ENCODE measurements at places on chromosomes 2 and 18.

- DNase-seq: no peak
Measured at GRCh38 chr18:68409576-68409975, 305.3 kb downstream of the TMX3 start.

GRCh38 chr18:72973841-72974240 is 106.1 kb upstream of the NETO1 start:
- no peak for DNase-seq

GRCh38 chr18:52936931-52937330 is 596.9 kb downstream of the DCC start:
- no peak for DNase-seq

DNA sequence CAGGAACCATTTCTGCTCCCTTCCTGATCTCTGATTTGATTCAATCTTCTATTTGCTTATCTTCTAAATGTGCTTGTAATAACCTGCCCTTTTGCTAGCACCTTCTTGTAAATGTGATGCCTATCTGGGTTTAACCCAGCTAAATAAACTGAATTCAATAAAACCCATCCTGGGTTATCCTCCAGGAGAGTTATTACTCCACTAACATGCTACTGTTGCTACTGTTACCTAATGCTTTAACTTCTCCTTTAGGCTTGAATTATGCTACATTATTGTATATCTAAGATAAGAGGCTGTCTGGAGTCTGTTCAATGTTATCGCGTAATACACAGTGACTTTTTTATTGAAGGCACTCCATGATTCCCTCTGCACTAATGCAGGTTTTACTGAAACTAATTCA is 206.5 kb upstream of the CTAGE1 start:
- no peak for DNase-seq

DNA sequence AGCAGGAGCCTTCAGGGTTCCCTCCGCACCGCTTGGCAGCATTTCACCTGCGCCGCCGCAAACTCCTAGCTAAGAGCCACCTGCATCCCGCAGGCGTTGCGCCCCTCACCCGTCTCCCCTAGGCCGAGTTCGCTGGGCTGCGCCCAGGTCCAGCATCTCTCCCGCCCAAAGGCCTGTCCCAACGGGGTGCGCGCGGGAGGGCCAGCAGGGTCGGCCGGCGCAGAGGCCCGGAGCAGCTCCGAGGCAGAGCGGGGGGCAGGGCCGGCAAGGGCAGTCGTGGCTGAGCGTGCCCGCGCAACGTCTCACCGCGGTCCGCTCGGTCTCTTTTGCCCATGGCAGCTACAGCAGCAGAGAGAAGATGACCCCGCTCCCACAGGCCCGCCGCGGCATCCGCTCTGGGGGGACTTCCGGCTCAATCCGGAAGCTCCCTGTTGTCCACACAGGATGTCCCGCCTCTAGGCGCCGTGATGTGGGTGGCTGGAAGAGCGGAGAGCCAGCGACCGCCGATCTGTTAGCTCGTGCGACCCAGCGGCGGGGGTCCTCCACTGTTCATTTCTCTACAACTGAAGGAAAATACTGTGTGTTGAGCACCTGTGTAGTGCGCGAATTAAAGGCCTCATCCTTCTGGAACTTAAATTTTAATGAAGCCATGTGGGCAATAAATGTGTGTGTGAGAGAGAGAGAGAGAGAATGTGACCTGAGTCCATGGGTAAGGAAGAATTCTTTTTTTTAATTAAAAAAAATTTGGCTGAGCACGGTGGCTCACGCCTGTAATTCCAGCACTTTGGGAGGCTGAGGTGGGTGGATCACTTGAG is at the start of gene ERCC3:
Gene ERCC3, minus strand, starts transcription at position 397 of the 815 bp plus-strand sequence. Its CDS starts 63 bp downstream, at position 334.
- peak; percentile 80 for DNase-seq

DNA sequence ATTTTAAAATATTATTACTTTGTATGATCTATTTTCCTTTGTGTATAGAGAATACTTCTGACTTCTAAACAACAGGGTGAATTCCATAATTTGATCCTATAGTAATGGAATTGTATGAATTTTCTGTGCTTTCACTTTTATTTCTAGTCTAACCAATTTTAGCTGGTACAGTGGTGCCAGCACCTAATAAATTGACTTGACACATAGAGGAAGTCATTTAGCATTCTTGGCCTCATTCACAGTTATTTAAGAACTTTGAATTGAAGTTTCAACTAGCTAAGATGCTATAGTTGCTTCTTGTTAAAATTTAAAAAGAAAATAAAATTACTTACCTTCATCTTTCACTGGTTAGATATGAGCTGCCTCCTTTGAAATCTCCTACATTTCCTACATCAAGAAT is 220.4 kb downstream of the CPS1 start:
- DNase-seq: no peak

- peak; percentile 81 for DNase-seq
Measured at GRCh38 chr18:79528846-79529245, 133.1 kb downstream of the NFATC1 start.

DNA sequence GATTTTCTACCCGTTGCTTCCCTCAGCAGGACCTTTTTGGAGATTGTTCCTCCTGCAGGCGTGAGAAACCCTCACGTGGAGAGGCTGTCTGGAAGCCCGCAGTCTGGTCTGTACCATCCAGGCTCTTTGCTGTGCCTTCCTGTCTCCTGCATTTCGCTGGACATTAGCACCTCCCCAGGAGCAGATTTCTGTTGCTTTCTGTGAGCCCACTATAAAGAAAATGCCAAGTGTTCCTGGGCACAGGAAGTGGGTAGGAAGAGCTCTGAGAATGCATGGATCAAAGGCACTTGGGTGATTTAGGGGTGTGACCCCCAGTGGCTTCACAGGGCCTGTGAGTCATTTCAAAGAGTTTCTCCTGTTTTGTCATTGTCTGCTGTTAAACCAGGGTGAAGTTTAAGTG is 27.3 kb downstream of the SPTBN1 start:
- DNase-seq: no peak

GRCh38 chr2:75666911-75667310 is 20.3 kb downstream of the MRPL19 start:
- DNase-seq: no peak
